Activated T-helper 9 cell treated with anti-CD3 and anti-CD28 coated beads, Interleukin-2, amount 50 U/mL, for 16 hours (primary cell): ENCODE measurements at places on chromosomes 1 and 21.

DNA sequence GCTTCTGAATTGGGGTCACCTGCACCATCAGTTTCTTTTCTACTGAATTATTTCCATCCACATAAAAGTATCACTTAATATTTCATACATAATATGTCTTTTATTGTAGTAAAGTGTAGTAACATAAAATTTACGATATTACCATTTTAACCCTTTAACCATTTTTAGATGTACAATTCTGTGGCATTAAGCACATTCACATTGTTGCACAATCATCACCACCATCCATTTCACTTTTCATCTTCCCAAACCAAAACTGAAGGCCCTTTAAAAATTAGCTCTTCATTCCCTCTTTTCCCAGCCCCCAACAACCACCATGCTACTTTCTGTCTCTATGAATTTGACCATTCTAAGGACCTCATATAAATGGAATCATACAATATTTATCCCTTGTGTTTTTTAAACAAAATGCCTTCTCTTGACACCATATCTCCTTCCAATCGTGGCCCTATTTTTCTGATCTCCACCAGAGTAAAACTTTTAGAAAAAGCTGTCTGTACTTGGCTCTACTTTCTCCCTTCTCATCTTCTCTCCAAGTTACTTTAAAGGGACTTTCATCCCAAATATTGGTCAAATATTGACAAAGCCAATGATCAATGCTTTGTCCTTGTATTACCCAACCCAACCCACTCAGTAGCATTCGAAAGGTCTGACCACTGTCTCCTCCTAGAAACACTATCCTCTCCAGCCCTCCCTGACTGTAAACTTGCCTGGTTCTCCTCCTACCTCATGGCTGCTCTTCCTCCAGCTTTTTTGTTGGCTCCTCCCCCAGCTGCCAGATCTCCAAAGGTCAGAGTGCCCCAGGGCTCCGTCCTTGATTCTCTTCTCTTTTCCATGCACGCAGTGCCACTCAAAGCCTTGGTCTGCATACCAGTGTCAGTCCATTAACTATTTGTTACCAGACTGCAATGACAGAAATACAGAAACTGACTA lies 44.7 kb downstream of the SLC30A10 start:
- DNase-seq, result no peak

- no peak for DNase-seq
Observed at GRCh38 chr1:29550119-29550841, 314.0 kb downstream of the PTPRU start.

GRCh38 chr1:213127074-213127473 lies 76.0 kb downstream of the RPS6KC1 start:
- no peak for DNase-seq

- DNase-seq, result no peak
Observed at GRCh38 chr1:50930193-50930592, 29.9 kb downstream of the FAF1 start.

GRCh38 chr1:57591842-57592241 lies 168.0 kb upstream of the DAB1 start:
- no peak for DNase-seq

DNA sequence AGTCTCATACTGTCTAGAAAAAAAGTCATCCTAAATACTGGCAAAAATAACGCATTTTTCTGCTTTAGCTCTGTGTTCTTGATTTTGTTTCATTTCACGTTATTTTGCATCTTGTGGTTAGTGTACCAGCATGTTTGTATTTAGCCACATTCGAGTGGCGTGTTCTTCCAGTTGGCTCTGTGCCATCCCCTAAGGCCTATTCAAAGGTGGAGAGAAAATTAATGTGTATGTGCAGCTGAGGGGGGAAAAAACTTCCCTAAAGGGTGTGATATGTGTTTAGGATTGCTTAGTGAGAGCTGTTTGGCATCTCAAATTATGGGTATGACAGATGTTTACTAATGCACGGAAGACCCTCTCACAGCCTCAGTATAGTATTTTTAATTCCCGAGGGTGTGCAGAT lies 12.1 kb downstream of the DNAJC16 start:
- DNase-seq, result no peak

- DNase-seq, result no peak
Observed at GRCh38 chr21:38984982-38985567, 179.3 kb downstream of the ETS2 start.

DNA sequence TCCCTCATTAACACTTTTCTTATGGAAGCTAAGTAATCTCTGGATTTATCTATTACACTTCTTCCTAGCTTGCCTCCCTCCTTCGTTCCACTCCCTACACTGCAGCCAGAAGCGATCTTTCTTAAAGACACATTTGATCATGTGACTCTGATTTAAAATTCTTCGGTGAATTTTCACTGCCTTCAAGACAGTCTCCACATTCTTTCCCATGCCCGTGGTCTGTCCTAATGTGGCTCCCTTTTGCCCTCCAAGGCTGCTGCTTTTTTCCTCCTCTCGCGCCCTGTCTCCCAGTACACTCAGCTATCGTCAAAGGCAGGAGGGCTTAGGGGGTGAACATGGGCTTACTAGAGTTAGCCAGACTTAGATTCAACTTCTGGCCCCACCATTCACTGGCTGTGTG lies 64.4 kb downstream of the SDCCAG8 start:
- DNase-seq, result no peak

GRCh38 chr21:28159396-28159795 lies 833.3 kb downstream of the LTN1 start:
- no peak for DNase-seq

DNA sequence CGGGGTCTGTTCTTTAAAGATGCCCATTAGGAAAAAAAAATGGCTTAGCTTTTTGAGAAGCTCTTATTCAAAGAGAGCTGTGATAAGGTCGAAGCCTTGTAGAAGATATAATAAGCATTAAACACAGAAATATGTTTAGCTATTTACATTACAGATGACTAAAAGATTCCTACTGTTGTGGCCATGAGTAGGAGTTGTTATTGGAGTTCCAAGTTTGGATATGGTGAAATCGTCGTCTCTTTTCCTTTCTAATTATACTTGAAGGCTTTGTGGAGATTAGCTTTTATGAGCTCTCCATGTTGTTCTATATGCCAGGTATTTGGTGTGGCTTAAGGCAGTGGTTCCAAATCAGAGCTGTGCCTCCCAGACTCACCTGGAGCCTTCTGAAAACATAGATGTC lies 79.9 kb upstream of the LAMC2 start:
- no peak for DNase-seq

DNA sequence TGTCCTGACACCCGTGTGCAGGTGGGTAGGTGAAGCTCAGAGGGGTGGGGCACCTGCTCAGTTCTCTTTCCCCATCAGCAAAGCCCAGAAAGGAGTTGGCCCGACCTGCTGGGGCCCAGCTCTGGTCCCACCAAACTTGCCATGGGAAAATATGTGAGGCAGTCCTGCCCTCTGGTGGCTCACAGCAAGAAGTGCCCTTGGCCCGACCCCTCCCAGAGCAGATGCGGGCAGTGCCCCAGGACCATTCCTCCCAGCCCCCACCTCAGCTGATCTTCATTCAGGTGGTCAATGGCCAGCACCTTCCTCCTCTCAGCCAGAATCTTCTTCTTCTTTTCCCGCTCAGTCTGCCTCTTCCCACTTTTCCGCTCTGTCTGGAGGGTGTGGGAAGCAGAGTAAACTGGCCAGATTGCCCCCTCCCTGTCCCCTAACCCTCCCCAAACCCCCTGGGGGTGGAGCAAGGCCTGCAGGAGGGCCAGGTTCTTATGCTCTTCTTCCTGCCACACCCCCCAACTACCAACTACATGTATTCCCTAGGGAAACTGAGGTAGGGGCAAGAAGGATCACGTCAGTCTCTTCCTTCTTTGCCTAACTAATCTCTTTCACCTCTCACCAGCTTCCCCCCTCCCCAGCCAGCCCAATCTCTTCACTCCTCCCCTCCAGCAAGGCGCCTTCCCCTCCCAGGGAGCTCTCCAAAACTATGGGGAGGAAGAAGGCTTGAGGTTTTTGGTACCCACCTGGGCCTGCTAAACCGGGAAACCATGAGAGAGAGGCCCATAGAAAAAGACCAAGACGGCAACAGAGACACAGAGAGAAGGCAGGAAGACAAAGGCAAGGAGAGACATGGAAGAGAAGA lies 15.6 kb downstream of the TNNT2 start:
- DNase-seq, result no peak

DNA sequence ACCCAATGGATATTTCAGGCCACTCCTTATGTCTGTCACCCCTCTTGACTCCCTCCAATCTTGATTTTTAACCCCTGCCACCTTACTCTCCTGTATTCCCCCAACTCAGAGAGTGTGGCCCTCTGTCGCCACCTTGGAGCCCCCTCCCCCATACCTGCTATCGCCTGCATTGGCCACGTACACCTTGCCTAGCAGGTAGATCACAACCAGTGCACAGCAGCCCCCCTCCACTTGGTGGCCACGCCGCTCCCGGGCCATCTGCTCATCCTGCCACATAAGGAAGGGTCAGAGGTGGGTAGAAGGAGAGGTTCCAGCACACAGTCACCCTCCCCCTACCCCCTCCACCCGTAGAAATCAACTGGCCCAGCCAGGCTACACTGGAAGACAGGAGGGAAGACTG lies 2.9 kb downstream of the PPM1J start:
- DNase-seq, result no peak

DNA sequence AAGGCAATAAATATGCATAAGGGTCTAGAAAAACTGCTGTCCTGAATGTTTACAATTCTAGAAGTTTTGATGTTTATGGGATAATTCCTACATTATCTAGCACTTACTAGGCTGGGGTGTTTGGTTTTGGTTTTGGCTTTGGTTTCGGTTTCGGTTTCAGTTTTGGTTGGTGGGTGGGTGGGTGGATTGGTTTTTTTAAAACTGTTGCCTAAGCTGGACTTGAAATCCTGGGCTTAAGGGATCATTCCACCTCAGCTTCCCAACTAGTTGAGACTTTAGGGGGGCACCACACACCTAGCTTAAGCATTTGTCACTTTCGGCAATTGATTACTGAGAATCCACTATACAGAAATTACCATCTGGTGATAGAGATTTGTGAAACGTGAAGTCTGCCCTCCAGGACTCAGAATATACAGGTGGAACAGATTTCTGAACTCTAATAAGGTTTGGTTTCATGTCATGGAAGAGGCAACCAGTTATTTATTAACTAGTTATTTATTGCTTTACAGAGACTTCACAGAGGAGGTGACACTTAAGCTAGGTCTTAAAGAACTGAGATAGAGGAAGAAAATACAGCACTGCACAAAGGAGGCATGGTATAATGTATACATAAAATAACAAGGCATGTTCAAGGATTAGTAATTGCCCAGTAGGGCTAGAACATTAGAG lies 69.6 kb downstream of the PIK3R3 start:
- DNase-seq, result peak; percentile 16

GRCh38 chr1:158323866-158324265 lies 7.5 kb downstream of the CD1B start:
- DNase-seq, result no peak

DNA sequence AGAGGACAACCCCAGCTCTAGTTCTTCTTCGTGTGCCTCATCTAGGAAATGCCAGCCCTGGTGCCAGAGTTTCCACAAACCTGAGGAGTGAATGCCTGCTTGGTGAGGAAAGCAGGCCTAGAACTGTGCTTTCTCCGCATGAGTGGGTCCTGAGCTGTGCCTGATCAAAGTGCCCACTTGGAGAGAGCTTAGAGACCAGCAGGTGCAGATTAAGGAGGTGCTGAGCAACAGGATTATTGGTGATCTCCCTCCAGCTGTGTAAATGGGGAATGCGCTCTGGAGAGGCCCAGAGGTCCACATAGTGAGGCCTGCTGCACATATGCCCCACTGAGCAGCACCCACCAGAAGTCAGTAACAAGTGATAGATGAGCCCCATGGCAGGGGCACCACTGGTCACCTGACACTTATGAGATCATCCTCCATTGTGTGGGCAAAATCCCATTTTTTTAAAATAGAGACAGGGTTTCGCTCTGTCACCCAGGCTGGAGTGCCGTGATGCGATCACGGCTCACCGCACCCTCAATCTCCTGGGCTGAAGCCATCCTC lies 127.2 kb upstream of the ZC3H12A start:
- DNase-seq, result no peak

DNA sequence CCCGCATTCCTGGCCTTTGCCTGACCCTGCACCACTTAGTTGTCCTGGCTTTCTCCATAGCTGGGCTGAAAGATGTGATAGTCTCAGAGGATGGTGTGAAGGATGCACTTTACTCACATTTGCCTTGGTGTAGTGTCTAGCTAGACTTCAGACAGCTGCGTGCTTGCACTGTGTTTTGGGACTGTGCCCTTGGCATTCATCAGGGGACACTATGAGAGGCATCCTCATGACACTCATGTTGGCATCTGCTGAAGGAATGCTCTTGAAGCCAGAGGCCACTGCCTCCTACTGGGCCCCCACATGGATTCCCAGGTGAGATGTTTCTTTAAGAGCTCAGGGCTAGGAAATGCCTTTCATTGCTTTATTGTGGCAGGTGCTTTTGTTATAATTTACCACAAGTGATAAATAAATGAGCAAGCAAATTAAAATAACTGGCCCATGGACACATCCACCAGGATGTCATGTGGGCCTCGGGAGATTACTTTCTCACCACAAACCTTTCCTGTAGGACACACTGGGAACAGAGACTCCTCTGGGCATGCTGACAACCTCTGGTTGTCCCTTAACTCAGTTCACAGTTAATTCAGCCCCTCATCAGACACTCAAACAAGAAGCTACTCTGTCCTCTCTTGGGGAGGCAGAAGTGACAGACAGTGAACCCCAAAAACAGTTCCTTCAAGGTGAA lies 99.4 kb upstream of the SPATA6 start:
- DNase-seq, result no peak

DNA sequence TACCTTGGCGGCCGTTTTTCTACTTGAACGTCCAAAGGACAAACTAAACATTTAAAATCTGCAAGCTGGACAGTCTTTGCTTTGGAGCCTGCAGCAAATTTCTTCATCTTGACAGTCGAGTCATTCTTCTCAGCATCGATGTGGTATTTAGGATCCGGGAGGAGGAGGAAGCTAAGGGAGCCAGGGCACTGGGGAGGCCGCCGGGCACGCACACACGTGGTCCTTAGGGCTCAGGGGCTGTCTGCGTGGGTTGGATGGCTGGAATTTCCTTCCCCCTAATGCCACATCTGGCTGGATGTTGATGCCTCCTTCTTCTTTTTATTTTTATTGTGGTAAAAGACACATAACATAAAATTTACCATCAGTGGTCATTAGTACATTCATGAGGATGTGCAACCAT lies 300.9 kb downstream of the CAMTA1 start:
- no peak for DNase-seq

GRCh38 chr1:194476872-194477271 lies 1290.5 kb upstream of the B3GALT2 start:
- DNase-seq, result no peak
